ENCODE measurements at places on chromosomes 2 and 18.

- DNase-seq: no peak
Measured at GRCh38 chr2:53403792-53404413, 363.7 kb upstream of the CHAC2 start.

DNA sequence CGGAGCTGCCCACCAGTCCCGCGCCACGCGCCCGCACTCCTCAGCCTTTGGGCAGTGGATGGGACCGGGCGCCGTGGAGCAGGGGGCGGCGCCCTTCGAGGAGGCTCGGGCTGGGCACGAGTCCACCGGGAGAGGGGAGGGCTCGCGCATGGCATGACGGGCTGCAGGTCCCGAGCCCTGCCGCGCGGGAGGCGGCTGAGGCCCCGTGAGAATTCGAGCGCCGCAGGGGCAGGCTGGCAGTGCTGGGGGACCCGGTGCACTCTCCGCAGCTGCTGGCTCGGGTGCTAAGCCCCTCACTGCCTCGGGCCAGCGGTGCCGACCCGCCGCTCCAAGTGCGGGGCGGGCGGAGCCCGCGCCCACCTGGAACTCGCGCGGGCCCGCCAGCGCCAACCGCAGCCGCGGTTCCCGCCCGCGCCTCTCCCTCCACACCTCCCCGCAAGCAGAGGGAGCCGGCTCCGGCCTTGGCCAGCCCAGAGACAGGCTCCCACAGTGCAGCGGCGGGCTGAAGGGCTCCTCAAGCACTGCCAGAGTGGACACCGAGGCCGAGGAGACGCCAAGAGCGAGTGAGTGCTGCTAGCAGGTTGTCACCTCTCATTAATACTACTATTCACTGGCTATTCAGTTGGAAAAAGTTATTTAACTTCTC lies 3.6 kb upstream of the TTC21B start:
- no peak for DNase-seq

DNA sequence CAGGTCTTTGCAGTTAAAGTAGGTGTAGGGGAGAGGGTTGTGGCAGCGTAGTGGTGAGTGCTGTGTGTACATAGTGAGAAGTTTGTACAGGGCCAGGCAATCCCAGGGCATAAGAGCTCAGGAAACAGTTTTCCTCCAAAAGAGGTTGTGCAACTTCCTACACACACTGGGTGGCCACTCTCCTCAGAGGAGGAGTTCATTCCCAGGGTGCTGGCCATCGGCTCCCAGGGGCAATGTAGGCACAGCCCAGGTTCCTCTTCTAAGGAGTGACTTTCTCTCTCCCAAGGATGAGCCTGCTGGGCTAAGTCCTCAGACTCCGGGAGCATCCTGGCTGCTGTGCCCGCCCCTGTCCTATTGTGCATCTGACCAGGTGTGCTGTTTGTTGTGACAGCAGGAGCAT lies 3.0 kb downstream of the ACOXL start:
- DNase-seq: no peak

- DNase-seq: no peak
Measured at GRCh38 chr2:36277146-36277808, 78.3 kb upstream of the CRIM1 start.

DNA sequence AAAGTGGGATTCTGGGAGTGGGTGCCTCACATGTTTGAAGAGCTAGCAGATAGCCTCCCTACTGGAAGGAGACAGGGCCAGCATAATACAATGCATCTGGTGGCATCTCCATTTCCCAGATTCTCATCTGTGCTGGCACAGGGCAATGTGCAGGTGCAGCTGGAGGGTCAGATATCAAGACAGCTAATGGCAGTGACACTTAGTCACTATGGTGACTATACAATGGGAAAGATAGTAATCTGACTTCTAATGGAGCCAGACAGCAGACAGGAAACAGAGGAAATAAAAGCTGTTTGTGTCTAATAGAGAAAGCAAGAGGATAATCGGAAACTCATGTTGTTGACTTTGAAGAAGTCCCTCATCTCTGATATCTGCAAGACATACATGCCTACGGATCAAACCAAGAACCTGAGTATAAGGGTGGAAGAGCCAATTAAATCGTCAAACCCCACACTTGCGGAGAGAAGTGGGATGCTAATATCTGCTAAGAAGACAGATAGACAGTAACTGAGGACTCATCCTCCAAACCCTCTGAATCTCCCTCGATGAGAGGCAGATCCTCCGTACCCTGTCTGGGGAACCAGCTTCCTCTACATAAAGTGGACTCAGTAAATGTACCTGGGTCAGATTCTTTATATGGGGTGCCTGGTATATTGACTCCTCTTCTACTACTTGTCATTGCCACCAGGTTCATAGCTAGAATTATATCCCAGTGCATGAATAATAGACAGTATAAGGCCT lies 692.7 kb downstream of the SOCS6 start:
- DNase-seq: no peak
